Fibroblast of mammary gland (primary cell): ENCODE measurements at places on chromosomes 3 and 15.

DNA sequence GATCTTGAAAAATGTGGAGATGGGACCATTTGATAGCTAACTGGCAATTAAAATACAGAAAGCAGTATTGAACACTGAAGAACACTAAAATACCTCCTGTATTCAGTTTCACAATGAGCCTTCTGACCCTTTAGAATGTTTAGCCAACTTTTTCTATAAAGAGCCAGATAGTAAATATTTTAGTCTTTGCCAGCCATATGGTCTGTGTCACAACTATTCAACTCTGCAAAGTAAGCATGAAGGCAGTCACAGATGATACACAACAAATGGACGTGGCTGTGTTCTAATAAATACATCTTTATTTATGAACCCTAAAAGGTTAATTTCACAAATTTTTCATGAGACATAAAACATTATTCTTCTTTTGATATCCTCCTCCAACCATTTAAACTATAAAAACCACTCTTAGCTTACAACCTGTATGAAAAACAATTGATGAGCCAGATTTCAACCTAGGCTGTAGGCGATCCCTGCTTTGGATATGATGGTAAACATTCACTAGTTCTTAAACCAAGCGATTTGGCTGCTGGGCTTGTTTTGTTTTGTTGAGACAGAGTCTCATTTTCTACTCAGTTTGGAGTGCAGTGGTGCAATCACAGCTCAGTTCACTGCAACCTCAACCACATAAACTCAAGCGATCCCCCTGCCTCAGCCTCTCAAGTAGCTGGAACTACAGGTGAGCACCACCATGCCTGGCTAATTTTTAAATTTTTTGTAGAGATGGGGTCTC, 13.6 kb upstream of the CSPG5 start:
- DNase-seq: no peak

DNA sequence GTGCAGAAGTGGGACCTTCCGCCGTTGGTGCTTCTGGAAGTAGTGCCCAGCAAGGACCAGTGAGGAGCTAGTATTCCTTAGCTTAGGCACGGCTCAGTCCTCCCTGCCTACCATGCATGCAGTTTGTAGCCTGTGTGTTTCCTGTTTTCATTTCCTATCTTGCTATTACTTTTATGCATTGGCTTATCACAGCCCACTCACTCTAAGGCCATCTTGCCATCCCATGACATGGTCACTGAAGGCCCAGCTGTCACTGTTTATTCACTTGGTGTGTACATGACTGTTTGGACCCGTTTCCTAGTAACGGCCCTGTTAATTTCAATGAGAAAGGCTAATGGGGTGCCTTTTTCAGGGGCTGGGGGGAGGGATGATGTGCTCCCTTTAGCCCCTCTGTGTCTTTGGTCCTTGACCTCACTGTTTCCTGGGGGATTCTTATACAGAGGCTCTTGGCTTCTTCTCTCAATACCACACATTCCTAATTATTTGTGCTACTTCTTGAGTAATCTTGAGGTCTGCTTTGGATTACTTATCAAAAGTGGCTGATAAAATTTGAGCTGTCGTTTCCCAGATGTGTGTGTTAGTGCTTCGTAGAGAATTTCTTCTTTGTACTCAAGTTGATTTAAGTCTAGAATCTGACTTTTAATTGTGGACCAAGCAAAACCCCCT, 24.5 kb upstream of the TRAK1 start:
- DNase-seq: peak; percentile 70

DNA sequence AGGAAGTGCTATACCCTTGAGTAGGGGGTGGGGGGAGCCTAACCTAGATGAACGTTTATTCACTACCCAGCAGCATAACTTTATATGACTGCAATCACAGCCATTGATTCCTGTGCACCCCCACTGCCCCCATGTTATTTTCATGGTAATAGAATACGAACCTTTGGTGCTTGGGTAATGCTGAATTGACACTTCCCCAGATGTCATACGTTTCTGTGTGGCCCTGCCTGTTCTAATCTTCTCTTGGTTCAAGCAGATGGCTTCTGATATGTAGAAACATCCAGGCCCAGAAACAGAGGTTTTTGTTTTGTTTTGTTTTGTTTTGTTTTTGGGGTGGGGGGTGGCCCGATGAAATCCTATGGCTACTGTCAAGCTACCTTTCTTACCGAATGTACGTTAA, 237.9 kb upstream of the TOPAZ1 start:
- DNase-seq: no peak

GRCh38 chr3:32303399-32303747, 64.9 kb downstream of the CMTM8 start:
- DNase-seq: no peak

GRCh38 chr15:98803228-98804056, 155.1 kb downstream of the IGF1R start:
- peak; percentile 74 for DNase-seq

- DNase-seq: peak; percentile 58
These were observed 45.2 kb upstream of the BDH1 start for GRCh38 chr3:197600796-197601565.

GRCh38 chr3:153003441-153003840, 158.6 kb upstream of the RAP2B start:
- DNase-seq: no peak

GRCh38 chr15:90231028-90232017, 2.4 kb downstream of the CIB1 start:
- no peak for DNase-seq

DNA sequence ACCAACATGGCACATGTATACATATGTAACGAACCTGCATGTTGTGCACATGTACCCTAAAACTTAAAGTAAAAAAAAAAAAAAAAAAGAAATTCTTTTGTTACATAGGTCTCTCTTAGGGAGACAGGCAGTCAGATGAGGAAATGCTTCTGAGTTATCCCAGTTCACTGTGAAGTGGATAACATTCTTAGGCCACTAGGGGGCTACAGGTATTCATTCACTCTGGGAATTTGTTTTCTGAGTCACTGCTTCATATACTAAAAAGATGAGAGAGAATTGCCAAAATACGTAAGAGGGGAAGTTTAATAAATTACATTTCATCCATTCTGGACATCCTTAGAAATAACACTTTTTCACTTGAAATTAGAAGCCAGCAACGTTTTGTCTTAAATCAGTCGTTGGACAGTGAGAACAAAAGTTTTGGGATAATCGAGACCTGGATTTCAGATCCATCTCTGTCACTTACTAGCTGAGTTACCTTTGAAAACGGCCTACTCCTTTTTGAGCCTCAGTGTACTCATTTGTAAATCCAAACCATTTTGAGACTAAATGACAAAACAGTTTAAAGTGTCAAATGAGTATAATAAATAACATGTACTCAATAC, 738.4 kb upstream of the ALCAM start:
- peak; percentile 77 for DNase-seq

- DNase-seq: no peak
These were observed 45.2 kb downstream of the RARB start for GRCh38 chr3:25473246-25473645.

- peak; percentile 21 for DNase-seq
These were observed 362.1 kb downstream of the PLOD2 start for GRCh38 chr3:145798696-145799537.
